Dermis microvascular lymphatic vessel endothelial cell (primary cell): ENCODE measurements at places on chromosomes 6 and 20. TPM values are rescaled to one million over a fixed set of nuclear protein-coding genes. Genes with fewer than 3 reads are reported as not detected.

DNA sequence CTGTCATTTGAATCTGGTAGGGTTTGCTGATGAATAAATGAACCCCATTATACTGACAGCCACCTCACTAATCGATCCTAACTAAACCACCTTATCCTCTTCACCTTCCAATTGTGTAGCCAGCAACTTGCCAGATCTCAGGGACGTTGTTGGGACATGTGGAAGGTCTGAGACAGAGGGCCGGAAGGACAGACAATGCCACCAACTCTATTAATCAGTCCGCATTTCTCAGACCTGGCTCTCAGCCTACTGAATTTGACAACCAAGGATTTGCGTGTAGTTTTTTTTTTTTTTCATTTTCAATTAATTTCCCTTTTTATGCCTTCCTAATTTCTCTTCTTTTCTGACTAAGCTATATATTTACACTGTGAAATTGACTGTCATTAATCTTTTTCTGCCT, 122.5 kb downstream of the CARMIL1 start:
- DNase-seq = no peak

DNA sequence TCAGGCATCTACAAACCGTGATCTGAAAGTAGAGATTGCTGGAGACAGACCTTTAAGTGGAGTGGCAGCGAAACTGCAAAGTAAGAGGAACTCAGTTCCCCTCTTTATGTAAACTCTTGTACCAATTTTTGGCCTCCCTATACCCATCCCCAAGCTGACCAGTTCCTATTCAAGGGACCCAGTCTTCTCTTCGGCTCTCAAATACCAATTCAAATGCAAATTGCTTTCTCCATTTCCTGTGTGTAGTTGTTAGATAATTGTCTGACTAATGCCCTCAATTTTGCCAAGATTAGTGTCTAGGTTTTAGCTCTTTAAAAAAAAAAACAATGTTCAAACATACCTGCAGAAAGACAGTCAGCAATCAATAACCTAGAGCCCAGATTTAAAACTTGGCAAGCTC, 150.9 kb downstream of the EYA4 start:
- no peak for DNase-seq

GRCh38 chr20:9928955-9929354, 90.1 kb upstream of the PAK5 start:
- DNase-seq = no peak

DNA sequence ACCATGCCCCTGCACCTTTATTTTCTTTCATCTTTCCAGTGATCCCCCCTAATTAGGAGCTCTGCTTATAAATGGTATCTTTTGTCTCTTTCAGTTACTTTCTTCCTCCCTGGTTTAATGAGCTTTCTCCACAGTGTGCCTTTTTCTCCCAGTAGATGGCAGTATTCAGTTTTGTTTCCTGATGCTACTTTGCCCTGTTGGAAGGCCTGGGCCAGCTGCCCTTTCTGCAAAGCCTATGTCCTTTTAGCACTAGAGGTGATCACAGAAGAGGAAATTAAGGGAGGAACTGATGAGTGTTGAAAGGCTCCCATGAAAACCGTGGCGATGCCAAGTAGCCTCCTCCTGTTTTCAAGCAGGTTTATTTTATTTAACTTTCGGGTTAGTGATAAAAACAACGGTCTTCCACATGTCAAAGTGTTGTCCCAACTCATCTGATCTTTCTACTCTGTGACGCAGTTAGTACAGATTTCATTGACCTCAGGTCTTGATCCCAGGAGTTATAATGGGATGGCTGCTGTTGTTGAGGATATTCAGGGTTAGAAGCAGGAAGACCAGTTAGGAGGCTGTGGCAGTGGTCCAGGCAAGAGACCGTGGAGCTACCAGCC, 184.2 kb upstream of the BMP2 start:
- peak; percentile 91 for DNase-seq

- no peak for DNase-seq
Observed at GRCh38 chr20:40992349-40993113, 36.1 kb upstream of the TOP1 start.

DNA sequence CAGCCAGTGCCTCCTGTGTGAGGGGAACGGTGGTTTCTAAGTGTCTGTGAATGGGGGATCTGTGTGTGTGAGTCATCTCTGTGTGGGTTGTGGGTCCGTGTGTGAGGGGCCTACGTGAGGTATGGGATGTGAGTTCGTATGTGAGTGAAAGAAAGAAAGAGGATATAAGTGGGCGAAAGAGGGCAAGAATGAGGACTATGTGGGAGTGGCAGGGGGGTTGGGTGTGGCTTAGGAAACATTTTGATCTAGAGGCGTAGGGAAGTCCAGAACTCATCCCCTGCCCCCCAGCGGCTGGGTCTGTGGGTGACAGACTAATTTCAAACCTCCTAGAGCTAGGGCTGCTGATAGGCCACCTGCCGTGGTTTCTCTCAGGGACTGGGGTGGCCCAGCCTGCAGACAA, 35.5 kb downstream of the DHX35 start:
- no peak for DNase-seq

BEND6 gene
- under 0.01 and 0.13 TPM in 2 replicates for total RNA-seq

CFAP61 gene
- total RNA-seq = not detected in 2 replicates
